ENCODE measurements at places on chromosomes 2 and 18.

DNA sequence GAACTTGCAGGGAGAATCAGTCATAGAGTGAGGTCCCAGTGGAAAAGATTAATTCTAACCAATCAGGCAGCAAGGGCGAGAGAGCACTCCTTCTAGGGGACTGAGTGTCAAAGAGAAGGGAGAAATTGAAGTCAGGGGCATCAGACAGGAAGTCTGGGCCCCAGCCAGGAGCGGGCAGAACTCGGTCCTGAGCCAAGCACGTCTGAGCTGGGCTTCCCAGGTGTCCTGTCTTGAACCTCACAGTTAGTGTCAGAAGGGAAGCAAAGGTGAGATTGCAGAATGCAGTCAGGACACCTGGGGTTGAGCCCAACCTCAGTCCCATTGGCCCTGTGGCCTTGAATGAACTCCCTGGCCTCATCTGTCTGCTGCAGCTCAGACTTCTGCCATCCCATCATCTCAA is 220.9 kb downstream of the SMAD2 start:
- DNase-seq, result no peak

DNA sequence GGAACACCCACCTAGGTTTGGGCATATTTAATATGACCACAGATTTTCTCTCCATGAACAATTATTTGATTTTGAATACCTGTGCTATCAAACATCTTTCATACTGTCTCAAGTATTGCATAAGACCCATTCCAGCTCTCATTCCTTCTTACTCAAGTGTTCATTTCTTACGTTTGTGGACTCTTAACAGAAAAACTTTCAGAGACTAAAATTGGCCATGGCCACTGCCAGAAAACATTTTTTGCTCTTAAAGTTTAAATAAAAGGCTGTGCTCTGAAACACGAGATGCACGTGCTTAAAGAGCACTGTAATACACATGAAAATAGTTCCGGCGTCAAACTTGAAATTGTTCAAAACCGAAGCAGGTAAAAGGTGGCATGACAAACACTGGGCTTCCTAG is 89.3 kb downstream of the LIMS1 start:
- no peak for DNase-seq

- no peak for DNase-seq
Measured at GRCh38 chr2:199505755-199506403, 48.1 kb upstream of the SATB2 start.

DNA sequence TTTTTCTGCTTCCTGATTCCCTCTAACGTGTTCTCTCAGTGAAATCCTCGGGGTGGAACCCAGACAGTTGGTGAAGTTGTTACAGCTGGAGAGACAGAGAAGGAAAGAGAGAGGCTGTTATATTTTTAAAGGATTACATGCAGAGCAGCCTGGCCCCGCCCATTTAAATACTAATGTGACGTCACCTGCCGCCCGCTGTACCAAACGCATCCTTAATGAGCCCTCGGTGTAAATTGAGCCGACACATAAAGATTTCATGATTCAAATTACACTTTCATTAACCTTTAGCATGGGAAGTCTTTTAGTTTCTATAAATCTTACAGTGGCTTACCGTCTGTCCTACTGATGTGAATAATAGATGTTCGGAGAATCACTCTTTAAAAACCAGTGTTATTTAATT is 164.0 kb upstream of the SIX3 start:
- no peak for DNase-seq

- no peak for DNase-seq
Measured at GRCh38 chr2:56248965-56249742, 65.4 kb downstream of the CCDC85A start.

GRCh38 chr18:54532222-54532621 is 58.8 kb upstream of the DYNAP start:
- DNase-seq, result no peak

DNA sequence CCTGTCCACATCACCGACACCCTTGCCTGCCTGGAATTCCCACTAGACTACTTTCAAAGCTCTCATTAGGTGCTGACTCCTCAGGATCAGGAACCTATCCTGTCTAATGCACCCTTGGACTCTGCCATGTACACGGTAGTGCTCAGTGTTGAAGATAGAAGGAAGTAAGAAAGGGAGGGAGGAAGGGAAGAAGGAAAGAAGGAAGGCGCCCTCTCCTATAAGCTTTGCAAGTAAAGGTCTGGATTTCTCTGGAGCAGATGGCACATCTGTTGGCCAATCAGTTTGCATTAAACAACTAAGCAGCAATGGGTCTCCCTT is 45.3 kb downstream of the SCTR start:
- DNase-seq, result no peak

DNA sequence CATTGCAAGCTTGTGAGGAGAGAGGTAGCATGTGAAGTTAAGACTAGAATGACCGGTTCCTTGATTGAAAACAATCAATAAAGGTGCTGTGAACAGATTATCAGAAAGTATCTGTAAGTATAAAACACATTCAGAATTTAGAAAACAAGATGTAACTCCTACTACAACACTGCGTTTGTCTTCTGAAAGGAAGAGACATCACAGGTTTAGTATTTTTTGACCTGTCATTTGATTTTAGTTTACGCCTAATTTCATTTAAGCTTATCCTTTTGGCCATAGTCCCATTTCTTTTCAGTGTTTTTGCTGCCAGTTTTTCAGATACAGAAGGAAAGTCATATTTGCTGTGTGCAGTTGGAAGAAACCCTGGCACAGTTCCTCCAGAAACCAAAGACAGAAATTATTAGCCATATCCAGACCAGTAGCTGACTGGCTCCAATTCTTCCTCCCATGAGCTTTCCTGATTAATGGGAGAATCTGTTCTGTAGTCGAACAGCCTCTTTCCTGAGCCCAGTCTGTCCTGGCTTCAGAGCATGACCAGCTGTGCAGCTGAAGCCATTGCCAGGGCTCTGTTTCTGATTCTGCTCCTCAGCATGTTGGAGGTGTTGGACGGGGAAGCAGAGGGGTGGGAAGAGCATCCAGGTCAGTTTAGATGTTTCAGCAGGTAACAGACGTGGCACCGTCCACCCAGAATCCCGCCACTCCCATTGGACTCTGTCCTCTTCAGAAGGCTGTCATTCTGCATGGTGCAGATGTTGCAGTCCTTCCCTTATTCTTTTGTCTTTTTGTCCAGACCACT is 61.0 kb downstream of the CRIM1 start:
- DNase-seq, result no peak

DNA sequence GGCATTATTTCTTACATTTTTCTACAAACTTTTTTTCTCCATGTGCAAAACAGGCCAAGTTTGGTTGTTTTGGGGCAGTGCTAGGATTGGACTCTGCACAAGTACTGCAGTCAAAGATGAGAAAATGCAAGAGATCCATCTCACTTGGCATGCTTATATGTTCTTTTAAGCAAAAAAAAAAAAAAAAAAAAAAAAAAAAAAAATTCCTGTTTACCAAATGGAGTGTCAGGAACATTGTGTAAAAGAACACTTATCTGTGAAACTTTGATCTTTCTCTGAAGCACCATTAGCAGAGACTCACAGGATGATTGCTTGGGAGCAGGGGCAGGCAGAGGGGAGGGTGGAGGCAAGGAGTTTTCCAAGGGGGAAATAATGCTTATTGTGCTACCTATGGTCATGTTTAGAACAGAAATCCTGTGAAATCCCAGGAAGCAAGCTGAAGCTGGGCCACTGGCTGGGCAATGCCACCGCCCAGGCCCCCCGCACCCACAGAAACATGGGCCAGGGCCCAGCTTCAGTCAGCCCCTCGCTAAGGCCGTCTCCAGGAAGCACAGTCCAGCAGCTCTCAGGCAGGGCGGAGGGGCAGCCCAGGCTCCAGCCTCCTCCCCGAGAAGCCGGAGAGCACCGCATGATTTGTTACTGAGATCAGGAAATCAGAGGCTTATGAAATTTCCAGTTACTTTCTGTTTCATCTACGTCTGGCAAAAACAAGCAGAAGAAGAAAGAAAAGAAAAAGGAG is 229.4 kb downstream of the ZNF516 start:
- DNase-seq, result no peak

GRCh38 chr2:664063-664462 is 13.1 kb downstream of the TMEM18 start:
- no peak for DNase-seq

GRCh38 chr2:134249755-134250154 is 4.1 kb upstream of the MGAT5 start:
- DNase-seq, result no peak

DNA sequence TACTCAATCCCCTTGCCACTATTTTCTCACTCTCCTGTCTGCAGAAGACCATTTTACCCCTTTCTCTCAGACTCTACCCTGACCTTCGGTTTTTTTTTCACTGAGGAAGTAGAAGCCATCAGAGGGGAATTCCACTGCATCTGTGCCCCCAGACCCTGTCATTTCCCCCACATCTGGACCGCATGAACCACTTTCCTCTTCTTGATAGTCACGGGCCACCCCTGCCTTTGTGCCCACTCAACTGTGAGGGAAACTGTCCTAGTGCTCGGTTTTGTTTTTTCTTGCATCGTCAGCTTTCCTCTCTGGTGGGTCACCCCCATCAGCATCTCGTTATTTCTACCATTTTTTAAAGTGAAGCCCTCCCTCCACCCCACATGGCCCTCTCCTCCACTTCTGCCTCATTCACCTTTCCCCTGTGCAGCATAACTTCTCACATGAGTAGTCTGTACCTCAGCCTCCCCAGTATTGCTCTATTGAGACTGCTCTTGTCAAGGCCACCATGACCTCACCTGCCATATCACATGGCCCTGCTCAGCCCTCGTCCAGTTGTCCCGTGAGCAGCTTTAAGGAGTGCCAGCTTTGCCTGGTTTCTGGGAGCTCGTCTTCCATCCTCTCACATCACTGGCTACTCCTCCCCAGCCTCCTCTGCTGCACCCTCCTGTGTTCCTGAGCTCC is 32.4 kb downstream of the TMEM87B start:
- no peak for DNase-seq

Measured in stimulated activated CD8-positive, alpha-beta memory T cell treated with anti-CD3 and anti-CD28 coated beads, Interleukin-4, amount 100 ng/mL, for 4 hours (primary cell).